Activated naive CD8-positive, alpha-beta T cell treated with anti-CD3 and anti-CD28 coated beads for 36 hours (primary cell): ENCODE measurements at places on chromosomes 2 and 18. TPM values are rescaled to one million over a fixed set of nuclear protein-coding genes. Genes with fewer than 3 reads are reported as not detected.
A peak's percentile ranks its signal among the peaks of the same experiment; 100 is the strongest.

The ERMN gene
- total RNA-seq: 2.0 TPM

The RAB17 gene
- 0.31 TPM for total RNA-seq

DNA sequence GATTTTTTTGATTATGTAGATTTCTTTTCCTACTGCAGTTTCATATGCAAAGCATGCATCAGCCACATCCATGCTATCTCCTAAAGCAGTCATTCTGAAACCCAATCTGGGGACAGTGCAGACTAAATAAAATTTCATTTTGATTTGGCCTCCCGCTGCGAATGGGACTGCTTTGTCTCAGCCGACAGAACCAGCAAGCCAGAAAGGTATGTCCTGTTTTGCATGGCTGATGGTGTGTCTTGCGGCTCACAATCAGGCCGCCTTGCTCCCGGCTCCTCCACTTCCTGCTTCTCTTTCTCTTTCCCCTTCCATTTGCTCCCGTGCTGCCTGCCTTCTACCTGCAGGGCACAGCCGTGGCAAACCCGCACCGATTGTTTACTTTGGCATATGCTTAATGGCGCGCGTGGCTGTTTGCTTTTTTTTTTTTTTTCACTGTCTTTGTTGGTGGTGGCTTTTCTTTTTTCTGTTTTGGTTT is 419.6 kb upstream of the POU3F3 start:
- DNase-seq: peak; percentile 2

DNA sequence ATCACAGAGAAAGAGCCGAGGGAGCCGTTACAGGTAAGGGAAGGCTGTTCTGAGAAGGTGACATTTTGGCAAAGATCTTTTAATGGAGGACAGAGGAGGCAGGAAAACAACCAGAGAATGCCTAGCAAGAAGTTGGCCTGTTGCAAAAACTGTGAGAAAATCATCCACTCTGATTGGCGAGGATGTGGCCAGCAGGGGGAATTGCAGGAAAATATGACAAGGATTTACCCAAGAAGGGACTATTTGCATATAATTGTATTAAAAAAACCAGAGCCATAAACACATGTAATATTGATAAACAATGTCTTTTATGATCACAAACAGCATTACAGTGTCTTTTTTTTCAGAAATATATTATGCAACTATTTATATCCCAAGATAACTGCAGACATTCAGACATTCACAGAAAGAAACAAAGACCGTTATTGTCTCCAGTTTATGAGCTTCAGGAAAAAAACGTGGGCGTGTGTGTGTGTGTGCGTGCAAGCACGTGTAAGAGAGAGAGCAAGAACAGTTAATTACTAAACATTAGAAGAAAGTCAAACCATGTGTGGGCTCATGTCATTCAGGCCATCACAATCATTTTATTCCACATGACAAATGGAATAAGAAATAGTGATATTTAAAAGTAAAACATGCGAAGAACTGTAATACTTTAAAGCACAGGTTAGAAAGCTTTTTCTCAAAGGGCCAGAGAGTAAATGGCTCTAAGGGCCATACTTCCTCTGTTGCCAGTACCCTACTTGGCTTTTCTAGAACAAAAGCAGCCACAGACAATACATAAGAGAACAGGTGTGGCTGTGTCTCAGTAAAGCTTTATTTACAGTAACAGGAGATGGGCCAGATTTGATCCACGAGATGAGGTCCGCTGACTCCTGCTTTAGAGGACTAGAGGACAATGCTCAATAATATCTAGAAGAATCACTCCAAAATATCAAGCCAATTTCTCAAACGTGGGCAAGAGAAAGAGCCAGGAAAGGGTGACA is 324.1 kb downstream of the DLGAP1 start:
- DNase-seq: no peak

GRCh38 chr2:59857109-59857508 is 696.3 kb downstream of the BCL11A start:
- no peak for DNase-seq

GRCh38 chr2:190922376-190922775 is 41.8 kb downstream of the GLS start:
- no peak for DNase-seq
